Daoy (cell line): ENCODE measurements at places on chromosomes 1 and 21.
A peak's percentile ranks its signal among the peaks of the same experiment; 100 is the strongest.

DNA sequence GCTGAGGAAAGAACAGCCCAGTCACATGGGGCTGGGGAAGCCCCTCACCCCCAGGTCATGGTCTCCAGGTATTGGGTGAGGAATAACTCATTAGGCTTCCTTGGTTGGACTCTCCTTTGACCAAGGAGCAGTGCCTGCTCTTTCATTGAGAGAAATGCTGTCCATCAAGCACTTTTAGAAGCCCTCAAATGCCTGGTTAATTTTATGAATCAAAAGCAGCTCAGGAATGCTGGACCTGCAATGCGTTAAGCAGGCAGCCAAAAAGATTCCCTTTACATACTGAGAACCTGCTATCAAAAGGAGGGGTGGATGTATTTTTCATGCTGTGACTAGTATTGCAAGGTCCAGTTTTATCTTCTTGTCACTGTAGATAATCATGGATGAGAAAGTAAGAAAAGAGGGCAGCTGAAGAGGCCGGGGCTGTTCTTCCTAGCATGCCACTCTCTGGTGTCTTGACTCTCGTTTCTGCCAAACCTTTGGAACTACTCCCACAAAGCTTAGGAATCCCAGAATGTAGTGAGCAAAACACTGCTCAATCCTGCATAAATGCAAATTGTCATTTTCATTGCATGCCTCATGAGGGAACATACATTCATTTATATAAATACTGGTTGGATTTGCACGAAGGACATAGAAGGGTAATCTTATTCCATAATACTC lies 2.1 kb upstream of the CD58 start:
- no peak for DNase-seq

- DNase-seq, result peak; percentile 76
Measured at GRCh38 chr1:26161415-26162219, 2.7 kb downstream of the FAM110D start.

GRCh38 chr1:94989398-94989797 lies 62.5 kb upstream of the CNN3 start:
- DNase-seq, result no peak

DNA sequence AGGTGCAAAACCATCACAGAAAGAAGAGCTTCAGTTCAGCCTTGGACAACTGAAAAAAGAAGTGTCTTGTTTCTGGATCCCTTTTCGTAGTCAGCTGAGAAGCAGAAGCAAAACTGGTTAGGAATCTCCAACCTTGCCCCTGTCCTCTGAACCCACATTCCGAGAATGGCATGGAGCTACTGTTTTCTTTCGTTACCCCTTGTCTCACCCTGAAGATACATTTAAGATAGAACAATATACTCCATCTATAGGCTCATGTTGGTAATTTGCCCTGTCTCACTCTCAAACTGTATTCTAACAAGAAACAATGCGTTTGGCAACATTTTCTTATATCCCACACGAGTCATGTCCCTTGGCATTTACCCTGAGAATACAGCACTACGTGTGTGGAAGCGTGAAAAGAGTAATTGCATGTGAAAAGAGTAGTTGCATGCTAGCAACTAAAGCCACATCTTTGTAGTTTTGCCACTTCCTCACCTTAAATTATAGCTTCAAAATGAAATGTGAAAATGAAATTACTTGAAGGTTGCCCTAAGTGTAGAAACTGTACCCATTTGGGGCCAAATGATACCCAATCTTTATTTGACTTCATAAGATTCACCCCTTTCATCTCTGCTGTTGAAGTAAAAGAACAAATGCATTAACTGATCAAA lies 5.3 kb downstream of the SLAMF7 start:
- DNase-seq, result no peak

DNA sequence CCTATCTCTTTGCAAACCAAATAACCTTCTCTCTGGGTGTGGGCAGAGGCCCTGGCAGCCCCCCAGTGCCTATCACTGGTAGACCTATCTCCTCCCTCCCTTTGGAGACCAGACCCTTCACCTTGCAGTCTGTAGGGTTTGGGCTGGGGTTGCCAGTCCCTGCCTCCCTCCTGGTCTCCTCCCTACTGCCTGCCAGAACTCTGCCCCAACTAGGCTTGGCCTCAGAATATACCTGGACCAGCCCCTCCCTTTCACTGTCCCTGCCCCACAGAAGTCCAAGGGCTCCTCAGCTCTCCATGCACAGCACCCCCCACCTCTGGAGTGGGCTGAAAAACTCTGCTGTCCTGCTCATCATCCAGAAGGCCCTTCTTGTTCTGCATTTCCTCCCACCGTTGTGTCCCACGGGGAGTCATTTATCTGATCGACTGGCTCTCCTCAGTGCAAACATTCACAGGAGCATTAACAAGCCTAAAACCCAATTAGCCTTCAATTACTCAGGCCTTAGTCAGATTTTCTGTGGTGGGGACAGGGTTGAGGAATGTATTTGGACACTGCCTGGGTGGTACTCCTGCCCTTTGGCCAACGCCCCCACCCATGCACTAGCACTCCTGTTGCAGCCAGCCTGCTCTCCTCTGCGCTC lies 27.7 kb upstream of the DMBX1 start:
- DNase-seq, result peak; percentile 82

DNA sequence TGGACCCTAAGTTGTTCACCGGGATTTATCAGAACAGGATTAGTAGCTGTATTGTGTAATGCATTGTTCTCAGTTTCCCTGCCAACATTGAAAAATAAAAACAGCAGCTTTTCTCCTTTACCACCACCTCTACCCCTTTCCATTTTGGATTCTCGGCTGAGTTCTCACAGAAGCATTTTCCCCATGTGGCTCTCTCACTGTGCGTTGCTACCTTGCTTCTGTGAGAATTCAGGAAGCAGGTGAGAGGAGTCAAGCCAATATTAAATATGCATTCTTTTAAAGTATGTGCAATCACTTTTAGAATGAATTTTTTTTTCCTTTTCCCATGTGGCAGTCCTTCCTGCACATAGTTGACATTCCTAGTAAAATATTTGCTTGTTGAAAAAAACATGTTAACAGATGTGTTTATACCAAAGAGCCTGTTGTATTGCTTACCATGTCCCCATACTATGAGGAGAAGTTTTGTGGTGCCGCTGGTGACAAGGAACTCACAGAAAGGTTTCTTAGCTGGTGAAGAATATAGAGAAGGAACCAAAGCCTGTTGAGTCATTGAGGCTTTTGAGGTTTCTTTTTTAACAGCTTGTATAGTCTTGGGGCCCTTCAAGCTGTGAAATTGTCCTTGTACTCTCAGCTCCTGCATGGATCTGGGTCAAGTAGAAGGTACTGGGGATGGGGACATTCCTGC lies 3.9 kb upstream of the OLFML3 start:
- DNase-seq, result no peak

GRCh38 chr1:178341261-178341956 lies 155.4 kb downstream of the CLEC20A start:
- DNase-seq, result peak; percentile 93

- DNase-seq, result no peak
Measured at GRCh38 chr21:31566064-31566463, 93.4 kb upstream of the SOD1 start.

GRCh38 chr1:147600119-147601111 lies 59.1 kb downstream of the BCL9 start:
- DNase-seq, result peak; percentile 59

GRCh38 chr1:97646071-97646470 lies 274.8 kb downstream of the DPYD start:
- no peak for DNase-seq

GRCh38 chr1:85576266-85576641 lies 4.3 kb upstream of the CCN1 start:
- DNase-seq, result no peak

GRCh38 chr1:27342391-27342777 lies 562 bp downstream of the SYTL1 start:
- no peak for DNase-seq

GRCh38 chr1:160209321-160210046 lies 4.3 kb downstream of the PEA15 start:
- DNase-seq, result no peak

GRCh38 chr1:246445503-246445902 lies 61.6 kb downstream of the SMYD3 start:
- DNase-seq, result no peak

DNA sequence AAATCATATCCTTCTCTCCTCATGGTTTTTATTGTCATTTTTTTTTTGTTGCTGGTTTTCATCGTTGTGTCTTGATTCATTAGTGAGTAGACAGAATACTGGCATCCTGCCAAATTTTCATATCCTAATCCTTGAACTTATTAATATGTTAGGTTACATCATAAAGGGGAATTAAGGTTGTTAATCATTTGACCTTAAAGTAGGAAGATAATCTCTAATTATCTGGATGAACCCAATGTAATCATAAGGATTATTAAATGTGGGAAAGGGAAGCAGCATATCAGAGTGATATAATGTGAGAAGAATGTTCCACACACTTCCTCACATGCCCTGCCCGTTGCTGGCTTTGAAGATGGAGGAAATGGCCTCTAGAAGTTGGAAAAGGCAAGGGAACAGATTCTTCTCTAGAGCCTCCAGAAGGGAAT lies 299.7 kb downstream of the HMCN1 start:
- DNase-seq, result peak; percentile 19

- DNase-seq, result peak; percentile 85
Measured at GRCh38 chr1:22416555-22417454, 34.8 kb upstream of the ZBTB40 start.

DNA sequence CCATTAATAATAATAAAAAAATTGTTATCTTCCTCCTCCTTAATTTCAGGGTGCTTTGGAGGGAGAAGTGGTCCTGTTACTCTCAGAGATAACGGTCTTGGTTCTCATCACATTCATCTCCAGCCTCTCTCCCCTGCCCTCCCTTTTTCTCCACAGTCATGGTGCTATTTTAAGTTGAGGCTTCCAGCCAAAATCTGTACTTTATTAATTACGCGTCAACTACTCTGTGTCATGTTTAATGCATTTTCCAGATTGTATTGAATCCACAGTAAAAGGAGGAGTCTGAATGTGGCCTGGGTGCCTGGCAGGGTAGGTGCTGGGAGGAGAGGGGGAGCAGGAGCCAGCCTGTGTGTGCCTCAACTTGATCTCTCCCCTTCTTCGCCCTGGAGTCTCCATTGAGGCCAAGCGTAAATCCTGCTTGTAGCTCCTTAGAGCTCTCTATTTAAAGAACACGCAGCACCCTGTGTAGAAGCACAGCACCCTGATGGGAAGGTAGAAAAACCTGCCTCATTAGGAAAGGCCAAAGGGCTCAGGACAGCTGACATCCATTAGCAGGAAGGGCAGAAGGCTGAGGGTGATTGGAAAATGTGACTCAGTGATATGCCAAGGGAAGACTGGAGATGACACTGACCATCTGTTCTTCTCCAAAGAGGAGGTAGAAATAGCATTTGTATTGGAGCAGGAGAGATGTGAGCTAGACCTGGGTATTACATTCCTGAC lies 82.4 kb downstream of the PLXNA2 start:
- peak; percentile 40 for DNase-seq

GRCh38 chr1:53047737-53048736 lies 14.0 kb upstream of the PODN start:
- peak; percentile 91 for DNase-seq

- DNase-seq, result peak; percentile 77
Measured at GRCh38 chr1:43934101-43934985, 742 bp downstream of the ARTN start.

GRCh38 chr1:53417074-53417511 lies 42.1 kb upstream of the DMRTB1 start:
- DNase-seq, result no peak

GRCh38 chr1:204803607-204804006 lies 67.1 kb upstream of the NFASC start:
- DNase-seq, result no peak

DNA sequence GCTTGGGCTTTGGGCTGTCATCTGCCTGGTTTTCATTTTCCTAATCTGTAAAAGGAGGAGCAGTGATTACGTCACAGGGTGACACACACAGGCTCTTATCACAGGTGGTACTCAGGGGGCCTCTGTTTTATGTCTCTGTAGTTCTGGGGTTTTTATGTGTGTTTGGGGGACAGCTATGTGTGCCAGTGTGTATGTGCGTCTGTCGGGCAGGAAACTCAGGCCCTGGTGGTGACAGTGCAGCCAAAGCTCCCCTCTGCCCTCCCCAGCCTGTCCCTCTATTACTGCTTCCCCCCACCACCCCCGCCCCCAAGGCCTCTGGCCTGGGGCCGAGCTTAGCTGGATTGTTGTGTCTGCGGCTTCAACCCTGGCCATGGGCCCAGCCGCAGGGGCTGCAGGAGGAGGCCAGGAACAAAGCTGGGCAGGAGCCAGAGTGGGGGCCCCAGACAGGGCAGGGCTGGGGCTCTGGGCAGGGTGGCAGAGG lies 13.3 kb downstream of the MFAP2 start:
- DNase-seq, result peak; percentile 97

DNA sequence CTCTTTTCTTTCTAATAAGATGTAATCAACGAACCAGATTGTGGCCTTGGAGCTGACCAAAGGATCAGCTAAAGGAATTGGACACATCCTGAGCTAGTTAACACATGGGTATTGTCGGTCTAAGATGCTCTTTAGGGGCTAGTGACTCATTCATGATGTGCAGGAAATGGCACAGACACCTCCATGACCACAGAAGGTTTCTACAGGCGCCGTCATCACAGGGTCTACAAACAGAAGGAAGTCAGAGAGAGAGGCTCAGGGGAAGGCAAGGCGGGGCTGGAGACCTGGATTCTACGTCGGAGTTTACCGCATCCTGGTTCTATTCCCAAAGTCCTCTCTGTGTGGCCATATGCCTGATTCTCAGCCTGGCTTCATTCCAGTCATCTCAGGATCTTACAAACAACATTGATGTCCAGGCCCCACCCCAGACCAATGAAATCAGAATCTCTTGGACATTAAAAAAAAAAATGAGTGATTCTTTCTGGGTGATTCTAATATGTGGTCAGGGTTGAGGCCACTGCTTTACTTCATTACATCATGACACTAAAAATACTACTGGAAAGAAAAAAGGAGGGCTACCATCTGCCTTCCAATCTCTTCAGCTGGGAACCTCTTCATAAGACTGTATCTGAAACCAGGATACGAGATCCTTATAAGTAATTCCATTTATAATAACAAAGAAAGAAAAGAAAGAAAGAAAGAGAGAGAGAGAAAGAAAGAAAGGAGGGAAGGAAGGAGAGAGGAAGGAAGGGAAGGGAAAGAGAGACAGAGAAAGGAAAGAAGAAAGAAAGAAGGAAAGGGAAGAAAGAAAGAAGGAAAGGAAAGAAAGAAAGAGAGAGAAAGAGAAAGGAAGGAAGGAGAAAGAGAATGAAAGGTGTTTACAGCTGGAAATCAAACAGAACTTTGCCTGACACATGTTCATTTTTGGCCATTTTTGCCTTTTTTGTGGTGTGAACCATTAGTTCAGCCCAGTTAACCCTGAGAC lies 11.6 kb upstream of the KCNJ15 start:
- DNase-seq, result peak; percentile 99

- DNase-seq, result peak; percentile 59
Measured at GRCh38 chr1:110339407-110340206, 430 bp downstream of the RBM15 start.

GRCh38 chr1:65109487-65109886 lies 38.5 kb upstream of the AK4 start:
- no peak for DNase-seq

DNA sequence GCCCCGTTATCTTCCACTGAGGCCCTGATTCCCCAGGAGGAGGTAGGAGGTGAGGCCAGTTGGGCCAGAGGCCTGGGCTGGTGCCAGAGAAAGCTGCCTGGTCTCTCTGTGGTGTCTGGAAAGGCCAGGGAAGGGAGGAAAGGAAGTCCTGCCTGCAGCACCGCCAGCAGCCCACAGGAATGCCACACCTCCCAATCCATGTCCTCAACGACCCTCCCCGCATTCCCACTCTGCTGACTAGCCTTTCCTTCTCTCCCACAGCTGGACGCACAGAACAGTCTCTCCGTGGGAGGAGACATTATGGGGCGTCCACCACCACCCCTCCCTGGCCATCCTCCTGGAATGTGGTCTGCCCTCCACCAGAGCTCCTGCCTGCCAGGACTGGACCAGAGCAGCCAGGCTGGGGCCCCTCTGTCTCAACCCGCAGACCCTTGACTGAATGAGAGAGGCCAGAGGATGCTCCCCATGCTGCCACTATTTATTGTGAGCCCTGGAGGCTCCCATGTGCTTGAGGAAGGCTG lies 18.0 kb downstream of the CSF1 start:
- peak; percentile 45 for DNase-seq
